Adipocyte (in vitro differentiated cells): ENCODE measurements at places on chromosomes 3 and 15.

GRCh38 chr3:15933439-15934139 lies 135.8 kb upstream of the ANKRD28 start:
- peak; percentile 46 for DNase-seq

DNA sequence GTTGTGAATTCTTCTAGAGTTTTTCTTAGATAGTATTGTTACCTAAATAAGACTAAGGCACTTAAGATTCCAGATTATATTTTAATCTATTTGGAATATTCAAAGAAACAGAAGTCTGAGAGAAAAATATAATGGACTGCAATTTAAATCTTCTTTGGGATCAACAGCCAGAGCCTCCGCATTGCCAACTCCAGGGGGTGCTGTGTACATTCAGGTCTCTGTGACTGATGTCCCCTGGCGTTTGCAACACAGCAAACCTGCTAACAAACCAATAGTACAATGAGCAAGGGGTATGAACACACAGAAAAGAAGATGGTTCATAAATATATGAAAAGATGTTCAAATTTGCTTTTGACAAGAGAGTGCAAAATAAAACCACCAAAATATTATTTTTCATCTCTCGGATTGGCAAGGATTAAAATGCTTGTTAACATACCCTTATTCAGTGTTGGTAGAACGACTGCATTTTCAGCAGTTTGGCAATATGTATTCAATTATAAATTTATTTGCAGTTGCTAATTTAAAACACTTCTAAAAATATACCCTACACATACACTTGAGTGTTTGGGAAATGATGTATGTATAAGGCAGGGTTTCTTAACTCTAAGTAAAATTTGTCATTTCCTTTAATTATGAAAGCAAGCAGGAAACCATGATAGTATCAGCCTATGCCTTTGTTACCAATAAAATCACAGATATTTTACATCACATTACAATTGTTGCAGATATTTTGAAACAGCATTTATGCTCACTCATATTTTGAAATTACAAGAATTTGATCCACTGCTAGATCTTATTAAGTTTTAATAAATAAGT lies 16.1 kb upstream of the TM4SF1 start:
- DNase-seq: peak; percentile 91

DNA sequence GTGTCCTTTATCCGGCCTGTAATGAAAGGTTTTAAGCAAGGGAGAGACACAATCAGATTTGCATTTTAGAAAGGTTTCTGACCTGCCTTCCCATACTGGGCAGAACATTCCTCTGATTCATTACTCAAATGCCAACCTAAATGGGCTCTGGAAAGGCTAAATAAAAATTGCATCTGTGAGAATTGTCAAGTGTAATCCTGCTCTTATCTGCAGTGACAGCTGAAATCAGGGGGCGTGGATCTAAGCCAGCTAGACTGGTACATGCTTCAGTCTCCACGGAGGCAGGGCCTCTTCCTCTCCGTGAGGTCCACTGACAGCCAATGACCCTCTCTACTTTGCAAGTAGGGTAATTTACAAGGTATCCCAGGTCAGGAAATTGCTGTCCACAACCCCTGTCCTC lies 32.5 kb upstream of the MINAR1 start:
- DNase-seq: no peak

DNA sequence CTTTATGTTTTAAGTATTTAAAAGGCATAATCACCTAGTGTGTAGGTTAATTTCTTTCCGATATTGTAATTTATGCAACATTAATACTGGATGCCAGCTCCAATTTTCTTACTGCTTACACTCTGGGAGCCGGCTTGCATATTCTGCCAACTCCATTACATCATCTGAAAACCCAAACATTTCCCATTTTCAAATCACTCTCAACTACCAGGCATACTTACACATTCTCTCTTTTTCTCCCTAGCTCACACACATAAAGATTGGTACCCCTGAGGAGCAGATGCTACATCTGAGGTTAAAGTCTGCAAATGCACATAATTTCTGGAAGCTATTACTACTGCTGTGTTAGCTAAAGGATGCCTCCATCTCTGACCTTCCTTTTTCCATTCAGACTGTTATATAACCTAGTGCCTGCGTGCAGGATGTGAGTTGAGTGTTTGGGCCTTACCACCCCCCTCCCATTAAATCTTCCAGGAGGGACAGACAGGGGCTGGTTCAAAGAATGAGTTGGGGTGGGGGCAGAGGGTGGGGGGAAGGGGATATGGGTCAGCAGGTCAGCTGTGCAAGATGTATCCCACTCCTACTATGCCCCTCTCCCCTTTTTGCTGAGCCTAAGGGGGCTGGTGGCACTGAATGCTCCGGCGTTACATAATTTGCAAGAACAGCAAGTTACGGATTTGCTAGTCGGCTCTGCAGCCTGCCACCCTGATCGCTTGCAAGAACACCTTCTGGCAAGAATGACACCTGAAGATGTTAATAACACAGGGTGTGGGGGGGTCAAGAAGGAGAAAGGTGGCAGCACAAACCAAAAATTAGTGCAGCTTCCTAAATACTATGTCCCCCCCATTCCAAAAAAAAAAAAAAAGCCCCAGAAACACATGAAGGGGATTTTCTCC lies 2.5 kb downstream of the RORA start:
- peak; percentile 12 for DNase-seq

DNA sequence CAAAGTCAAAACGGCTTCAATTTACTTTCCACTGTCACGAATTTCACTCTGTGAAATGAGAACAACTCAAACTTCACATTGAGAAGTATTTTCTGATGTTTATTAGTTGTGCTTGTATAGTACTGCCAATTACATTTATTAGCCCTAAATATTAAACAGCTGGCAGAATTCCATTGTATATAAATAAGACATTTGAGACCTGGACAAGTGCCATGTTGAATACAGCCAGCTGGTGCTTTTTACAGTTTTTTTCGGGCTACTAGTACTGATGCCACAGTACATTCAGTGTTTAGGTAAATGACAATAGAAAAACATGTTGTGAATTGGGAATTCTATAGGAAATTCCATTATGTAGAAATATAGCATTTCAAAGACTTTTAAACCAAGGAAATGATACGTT lies 79.0 kb downstream of the EPHA3 start:
- DNase-seq: no peak

DNA sequence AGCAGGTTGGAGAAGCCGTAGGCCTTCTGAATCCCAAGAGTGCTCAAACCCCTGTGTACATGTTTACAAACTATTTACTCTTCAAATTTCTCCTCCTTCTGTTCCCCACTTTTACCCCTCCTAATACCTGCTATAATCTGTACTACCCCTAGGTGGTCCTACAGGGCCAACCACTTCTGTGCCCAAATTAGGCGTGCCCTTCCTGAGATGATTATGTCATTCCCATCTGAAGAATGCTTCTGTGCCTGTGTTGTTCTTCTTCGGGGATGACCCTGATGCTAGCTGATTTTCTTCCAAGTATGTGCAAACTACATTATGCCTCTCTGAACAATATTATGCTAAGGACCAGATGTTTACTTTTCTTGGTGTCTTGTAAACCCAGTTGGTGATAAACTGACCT lies 20.5 kb downstream of the RBP2 start:
- DNase-seq: no peak

DNA sequence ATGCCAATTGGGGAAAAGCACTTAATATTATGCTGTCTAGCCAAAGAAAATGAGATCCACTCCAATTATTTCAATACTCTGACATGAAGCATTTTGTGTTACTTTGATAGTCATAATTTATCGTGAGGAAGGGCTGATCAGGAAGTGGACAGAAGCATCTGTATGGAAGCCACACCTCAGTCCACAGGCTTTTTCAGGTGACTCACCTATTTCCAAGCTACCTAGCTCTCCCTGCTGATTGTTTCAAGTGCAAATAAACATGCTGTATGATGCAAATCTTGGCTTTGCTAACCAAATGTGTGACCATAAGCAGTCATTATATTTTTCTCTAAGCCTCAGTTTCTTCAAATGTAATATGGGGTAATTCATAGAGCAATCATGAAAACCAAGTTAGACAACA lies 30.8 kb upstream of the CPB1 start:
- no peak for DNase-seq

GRCh38 chr3:151856118-151856517 lies 17.3 kb upstream of the SUCNR1 start:
- DNase-seq: no peak

DNA sequence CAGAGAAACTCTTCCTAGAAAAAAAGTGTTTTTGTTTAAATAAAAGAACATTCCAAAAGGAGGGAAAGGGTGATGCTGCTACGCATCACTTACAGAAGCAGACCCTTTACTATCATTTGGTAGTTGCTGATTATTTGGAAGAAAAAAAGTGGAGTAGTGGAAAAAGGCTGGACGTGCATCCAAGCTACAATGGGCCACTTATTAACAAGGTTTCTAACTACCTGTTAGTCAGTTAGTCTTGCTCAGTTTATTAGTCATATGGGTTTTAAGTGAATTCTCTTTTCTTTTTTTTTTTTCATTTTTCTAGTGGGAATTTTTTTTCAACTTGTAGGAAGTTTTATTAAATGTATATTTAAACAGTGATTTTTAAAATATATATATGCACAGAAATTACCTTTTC lies 866.0 kb downstream of the MCTP2 start:
- DNase-seq: no peak

- DNase-seq: no peak
Measured at GRCh38 chr15:71472566-71472965, 337.8 kb upstream of the NR2E3 start.

DNA sequence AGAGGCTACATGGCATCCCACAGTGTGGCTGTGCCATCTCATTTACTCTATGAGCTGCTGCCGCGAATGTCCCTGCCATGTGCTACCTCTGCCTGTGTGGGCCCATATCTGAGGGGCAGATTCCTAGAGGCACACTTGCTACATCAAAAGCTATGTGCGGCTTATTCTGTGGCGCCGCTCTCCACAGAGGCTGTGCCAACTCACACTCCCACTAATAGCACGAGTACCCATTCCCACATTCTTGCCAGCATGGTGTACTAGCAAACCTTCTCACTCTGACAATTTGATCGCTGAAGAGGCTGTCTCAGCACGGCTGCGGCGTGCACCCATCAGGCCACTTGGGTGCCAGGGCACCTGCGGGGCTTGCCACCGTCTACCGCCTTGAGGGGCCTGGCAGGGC lies 31.2 kb upstream of the MUSTN1 start:
- DNase-seq: no peak

GRCh38 chr3:46549989-46550388 lies 16.1 kb downstream of the LRRC2 start:
- DNase-seq: no peak

GRCh38 chr3:116037954-116038911 lies 407.1 kb downstream of the LSAMP start:
- DNase-seq: peak; percentile 58

GRCh38 chr15:54033356-54033860 lies 55.2 kb downstream of the UNC13C start:
- DNase-seq: no peak

- no peak for DNase-seq
Measured at GRCh38 chr15:68346979-68347378, 69.4 kb downstream of the FEM1B start.
